Natural killer cell (primary cell): ENCODE measurements at places on chromosomes 4 and X. TPM values are rescaled to one million over a fixed set of nuclear protein-coding genes. Genes with fewer than 3 reads are reported as not detected.

Gene RAB39B
- 6.6 TPM for total RNA-seq

Gene SOX3
- not detected for total RNA-seq

Gene DGKQ
- total RNA-seq = 65.2 TPM

Gene PPP1R2C
- not detected for total RNA-seq

Gene RIPPLY1
- not detected for total RNA-seq

Gene CSN1S1
- not detected for total RNA-seq

Gene FGFR3
- total RNA-seq = not detected

Gene RAB41
- total RNA-seq = not detected

Gene FAM149A
- 0.33 TPM for total RNA-seq

Gene F8A2
- total RNA-seq = not detected

Gene ARHGEF9
- total RNA-seq = 52.3 TPM

Gene ALPK1
- total RNA-seq = 6.5 TPM

Gene TCEAL8
- 26.5 TPM for total RNA-seq

Gene DCAF12L1
- total RNA-seq = not detected

Gene GJB1
- total RNA-seq = not detected

Gene FAAH2
- total RNA-seq = 1.6 TPM

Gene RBM10
- 39.4 TPM for total RNA-seq

Gene VCX3A
- not detected for total RNA-seq

Gene SLC26A1
- 0.80 TPM for total RNA-seq

Gene AKAP14
- total RNA-seq = not detected

Gene XPNPEP2
- total RNA-seq = 2.6 TPM

Gene SPANXA1
- not detected for total RNA-seq

Gene PIGA
- total RNA-seq = 71.8 TPM

Gene GPR78
- not detected for total RNA-seq

Gene INTS6L
- total RNA-seq = 30.2 TPM

Gene SERTM2
- not detected for total RNA-seq

Gene GAGE2A
- not detected for total RNA-seq

Gene AREG
- 47.2 TPM for total RNA-seq

Gene LRP2BP
- 2.4 TPM for total RNA-seq

Gene LEF1
- total RNA-seq = 18.7 TPM

Gene C1GALT1C1
- 6.7 TPM for total RNA-seq

Gene SLC2A9
- total RNA-seq = 5.5 TPM

Gene POLN
- total RNA-seq = 2.6 TPM

Gene AP1AR
- total RNA-seq = 9.4 TPM

Gene SLITRK2
- total RNA-seq = not detected

Gene DIPK2B
- total RNA-seq = not detected

Gene CRMP1
- total RNA-seq = not detected

Gene SYTL5
- not detected for total RNA-seq

Gene LUZP4
- not detected for total RNA-seq

Gene ADH1A
- not detected for total RNA-seq

Gene NALF2
- not detected for total RNA-seq

Gene RHOH
- total RNA-seq = 195 TPM

Gene PLAC8
- total RNA-seq = 684 TPM

Gene PIM2
- 150 TPM for total RNA-seq

Gene FRG2
- total RNA-seq = not detected

Gene SMPX
- total RNA-seq = not detected

Gene TLL1
- total RNA-seq = not detected

Gene EVC2
- total RNA-seq = 2.6 TPM

Gene TCEAL6
- not detected for total RNA-seq

Gene UGT2B10
- total RNA-seq = not detected

Gene PLK4
- total RNA-seq = 3.9 TPM

Gene TAF7L
- not detected for total RNA-seq
